ENCODE measurements at places on chromosomes 7 and 10. TPM values are rescaled to one million over a fixed set of nuclear protein-coding genes. Genes with fewer than 3 reads are reported as not detected.

- DNase-seq: peak; percentile 86
These were observed 15.9 kb downstream of the CAMK2B start for GRCh38 chr7:44309271-44310091.

JAKMIP3 gene
- total RNA-seq: 0.49 TPM

MKI67 gene
- total RNA-seq: 0.84 TPM

DNA sequence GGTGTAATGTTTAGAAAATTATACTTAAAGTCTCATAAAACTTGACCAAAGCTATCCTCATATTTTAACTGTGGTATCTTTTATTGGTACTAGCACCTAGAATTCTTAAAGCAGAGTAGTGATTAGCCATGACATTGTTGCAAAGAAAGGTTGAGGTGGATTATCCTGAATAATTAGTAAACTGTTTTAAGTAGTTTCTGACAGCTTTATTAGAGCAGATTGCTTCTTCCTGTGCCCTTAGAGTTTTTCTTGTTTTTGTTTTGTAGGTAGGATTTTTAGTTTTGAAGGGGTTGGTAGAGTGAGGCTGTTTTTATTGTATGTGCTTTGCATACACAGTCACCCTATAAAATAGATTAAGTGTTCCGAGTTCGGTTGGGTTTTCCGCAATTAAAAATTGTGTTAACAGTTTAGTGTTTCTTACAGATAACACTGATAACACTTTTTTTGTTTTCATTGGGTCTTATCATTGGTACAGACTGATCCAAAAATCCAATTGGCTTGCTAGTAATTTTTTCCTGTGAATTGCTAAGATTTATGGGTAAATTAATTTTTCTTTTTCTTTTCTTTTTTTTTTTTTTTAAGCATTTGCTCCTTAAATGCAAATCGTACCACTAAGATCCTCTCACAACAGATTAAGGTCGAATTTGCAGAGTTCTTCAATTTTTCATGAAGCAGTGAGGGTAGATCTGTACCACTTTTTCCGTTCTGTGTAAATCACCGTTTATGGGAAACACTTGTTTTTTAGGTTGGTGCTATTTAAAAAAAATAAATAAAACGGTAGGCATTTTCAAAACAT is 2.1 kb upstream of the PBLD start:
- DNase-seq: no peak

UCMA gene
- total RNA-seq: not detected

- no peak for DNase-seq
These were observed 88.7 kb downstream of the VPS50 start for GRCh38 chr7:93320887-93321286.

GRCh38 chr10:76621886-76622620 is 1015.6 kb downstream of the KCNMA1 start:
- DNase-seq: no peak

DNA sequence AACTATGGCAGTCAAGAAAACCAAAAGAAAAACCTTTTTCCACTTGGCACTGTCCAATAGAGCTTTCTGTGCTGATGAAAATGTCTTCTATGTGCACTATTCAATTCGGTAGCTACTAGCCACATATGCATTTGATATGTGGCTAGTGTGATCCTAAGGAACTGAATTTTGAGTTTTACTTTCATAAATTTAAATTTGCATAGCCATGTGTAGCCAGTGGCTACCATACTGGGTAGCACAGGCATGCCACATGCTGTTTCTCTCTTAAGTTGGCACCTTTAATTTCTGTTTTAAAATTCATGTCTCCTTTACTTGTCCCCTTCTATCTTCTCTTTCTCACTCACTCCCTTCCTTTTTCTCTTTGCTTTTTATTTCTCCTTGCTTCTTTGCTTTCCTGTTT is 455.7 kb downstream of the AUTS2 start:
- no peak for DNase-seq

DNA sequence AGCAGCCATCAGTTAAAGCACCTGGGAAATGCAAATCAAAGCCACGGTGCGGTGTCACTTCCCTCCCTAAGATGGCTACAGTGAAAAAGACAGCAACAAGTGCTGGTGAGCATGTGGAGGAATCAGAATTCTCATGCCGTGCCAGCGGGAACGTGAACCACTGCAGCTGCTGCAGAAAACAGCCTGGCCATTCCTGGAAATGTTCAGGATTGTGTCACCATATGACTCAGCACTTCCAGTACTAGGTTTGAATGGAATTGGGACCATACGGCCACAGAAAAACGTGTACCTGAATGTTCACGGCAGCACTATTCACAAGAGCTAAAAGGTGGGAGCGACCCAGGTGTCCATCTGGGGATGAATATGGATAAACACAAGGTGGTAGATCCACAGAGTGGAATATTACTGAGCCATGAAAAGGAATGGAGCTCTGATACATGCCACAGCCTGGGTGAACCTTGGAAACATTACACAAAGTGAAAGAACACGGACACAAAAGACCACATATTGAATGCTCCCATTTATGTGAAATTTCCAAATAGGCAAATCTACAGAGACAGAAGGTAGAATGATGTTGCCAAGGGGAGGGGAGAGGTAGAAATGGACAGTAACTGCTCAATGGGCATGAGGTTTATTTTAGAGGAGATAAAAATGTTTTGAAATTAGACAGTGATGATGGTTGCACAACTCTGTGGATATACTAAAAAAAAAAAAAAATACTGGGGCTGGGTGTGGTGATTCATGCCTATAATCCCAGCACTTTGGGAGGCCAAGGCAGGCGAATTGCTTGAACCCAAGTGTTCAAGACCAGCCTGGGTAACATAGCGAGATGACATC is 61.6 kb downstream of the MICALL2 start:
- DNase-seq: no peak

GRCh38 chr10:82294874-82295378 is 419.9 kb downstream of the NRG3 start:
- DNase-seq: no peak

SYT15B gene
- total RNA-seq: 1.5 TPM

DNA sequence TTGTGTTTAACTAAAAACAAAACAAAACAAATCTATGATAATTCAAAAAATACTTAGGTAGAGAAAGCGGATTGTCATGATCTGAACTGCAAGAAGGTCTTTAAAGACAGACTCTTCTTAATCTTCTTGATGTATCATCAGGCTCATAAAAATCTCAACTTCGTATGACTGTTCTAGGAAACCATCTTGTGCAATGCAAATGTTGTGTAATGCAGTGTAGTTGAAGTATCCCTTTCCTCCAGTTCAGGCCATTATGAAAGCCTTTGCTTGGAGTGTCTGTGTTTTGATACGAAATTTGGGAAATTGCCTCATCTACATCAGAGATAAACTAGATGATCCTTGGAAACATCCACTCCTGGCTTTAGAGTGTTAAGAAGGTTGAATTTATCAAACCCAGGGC is 30.9 kb downstream of the CDK1 start:
- no peak for DNase-seq

DNA sequence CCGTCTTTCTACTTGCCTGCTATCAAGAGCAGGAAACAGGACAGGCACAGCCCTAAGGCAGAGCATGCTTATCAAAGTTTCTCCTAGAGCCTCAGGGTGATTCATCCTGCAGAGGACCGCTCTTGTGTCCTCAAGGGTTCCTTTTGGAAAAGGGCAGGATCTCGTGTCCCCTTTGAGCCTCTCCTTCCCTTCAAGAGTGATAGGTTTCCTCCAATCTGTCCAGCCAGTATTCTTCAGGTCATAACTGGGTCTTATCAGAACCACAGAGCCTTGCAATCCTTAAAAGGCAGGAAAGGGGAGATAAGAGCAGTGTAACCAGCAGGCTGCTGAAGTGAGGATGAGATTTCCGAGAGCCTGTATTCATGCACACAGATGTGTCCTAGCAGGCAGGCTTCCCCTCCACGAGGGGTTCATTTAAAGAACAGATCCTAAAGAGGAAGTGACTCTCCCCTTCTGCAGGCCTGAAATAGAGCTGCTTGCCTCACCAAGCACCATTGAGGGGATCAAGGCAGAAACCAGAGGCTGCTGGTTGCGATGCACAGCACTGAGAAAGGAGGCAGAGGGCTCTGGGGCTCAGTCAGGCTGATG is 90.5 kb upstream of the SVIL start:
- no peak for DNase-seq

AKR1C2 gene
- total RNA-seq: 161 TPM

DNA sequence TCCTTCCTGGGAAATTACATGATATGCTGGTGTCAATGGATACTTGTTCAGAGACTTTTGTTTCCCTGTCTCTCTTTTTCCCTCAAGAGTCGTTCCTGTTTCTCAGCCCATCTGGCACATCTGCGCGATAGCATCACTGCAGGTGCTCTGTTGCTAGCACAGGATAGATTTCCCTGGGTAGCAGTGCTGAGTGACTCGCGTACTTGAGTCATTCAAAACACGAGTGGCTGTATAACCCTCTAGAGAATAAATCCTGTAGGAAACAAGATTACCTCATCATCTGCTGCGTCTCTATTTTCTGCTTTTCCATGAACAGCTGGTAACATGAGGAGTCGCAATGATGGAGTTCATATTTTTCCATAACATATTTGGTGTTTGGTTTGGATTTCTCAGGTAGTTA is 452.0 kb upstream of the FZD8 start:
- DNase-seq: peak; percentile 49

- DNase-seq: no peak
These were observed 78.1 kb upstream of the TBX20 start for GRCh38 chr7:35331730-35332678.

DNA sequence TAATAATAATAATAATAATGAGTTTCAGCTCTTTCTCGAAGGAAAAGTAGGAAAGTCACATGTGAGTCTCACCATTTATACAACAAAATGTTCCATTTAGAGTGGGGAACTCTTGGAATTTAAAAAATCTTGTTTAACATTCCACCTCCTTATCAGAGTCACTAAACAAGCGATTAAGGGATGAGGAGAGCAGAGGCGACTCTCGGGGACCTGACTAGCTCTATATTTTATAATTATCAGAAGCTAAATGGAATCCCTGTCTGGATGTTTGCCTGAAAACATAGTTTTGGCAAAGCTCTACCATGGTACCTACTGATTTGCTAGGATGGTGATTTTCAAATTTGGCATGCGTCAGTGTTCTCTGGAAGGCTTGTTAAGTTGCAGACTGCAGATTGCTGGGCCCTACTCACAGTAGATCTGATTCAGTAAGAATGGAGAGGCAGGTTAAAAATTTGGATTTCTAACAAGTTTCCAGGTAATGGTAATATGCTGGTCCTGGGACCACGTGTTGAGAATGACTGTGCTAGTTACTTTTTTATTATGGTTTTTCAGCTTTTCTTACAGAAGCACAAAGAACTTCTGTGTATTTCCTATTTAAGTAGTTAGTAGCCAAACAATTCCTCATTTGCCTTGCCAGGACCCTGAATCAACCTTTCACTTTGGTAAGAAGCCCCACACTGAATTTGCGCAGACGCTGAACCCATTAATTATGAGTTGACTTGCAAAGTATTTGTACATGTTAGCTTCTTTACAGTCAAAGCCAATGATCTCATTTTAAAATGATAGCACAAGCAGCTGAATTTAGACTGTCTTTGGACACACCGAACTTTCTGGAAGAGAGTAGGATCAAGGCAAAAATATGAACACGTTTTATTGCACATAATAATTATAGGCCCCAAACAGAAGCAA is 39.5 kb downstream of the CPED1 start:
- no peak for DNase-seq

DNA sequence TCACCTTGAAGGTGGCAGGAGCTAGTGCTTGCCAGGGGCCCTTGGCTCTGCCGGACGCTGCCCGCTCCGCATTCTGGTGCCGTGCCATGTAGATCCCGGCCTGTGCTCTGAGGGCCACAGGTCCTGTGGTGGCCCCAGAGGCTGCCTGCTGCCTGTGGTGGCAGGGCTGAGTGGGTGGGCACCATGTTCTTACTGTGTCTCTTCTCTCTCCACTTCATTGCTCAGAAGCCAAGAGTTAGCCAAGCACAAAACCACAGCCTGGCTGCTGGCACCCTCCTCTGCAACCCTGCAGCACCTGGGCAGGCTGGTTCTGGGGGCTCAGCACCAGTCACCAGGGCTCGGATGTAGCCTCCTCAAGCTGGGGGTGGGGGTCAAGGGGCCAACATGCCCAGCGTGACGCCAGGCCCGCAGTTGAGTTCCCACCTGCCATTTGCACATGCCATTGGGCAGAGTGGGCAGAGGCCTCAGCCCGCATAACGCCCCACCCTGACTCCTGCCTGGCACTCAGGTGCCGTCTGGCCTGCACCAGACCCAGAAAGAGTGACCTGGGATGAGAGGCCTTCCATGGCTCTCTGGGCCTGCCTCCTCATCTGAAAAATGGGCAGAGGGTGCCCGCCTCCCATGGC is 16.3 kb downstream of the ZMIZ1 start:
- no peak for DNase-seq

COPS6 gene
- total RNA-seq: 105 TPM

- DNase-seq: no peak
These were observed 2.2 kb downstream of the GIMAP4 start for GRCh38 chr7:150569245-150569955.

HERC4 gene
- 29.4 TPM for total RNA-seq

DNA sequence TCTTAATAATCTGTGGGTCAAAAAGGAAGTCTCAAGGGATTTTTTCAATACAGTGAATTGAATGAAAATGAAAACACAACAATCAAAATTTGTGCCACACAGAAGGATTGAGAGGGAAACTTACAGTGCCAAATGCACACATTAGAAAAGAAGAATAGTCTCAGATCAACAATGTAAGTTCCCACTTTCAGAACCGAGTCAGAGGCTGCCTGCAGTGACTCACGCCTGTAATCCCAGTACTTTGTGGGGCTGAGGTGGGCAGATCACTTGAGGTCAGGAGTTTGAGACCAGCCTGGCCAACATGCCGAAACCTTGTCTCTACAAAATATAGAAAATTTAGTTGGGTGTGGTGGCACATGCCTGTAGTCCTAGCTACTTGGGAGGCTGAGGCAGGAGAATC is 12.5 kb upstream of the KEL start:
- no peak for DNase-seq

TNS3 gene
- total RNA-seq: 35.0 TPM

DNA sequence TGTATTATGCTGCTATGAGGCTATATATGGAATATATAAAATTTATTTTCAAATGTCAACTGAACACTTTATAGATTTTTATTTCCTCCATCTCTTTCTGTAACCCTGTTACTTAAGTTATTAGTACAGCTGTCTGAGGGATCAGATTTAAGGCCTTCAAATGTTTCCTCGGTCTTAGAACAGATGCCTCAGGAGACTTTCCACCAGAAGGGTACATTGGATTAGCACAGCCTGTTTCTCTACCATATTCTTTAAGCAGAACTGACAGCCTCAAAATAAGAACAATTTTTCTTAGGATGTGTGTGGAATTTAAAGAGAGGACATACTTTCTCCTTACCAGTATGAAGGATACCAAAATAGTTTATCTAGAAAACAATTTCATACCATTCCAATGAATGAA is 53.0 kb upstream of the HGF start:
- DNase-seq: no peak

PRSS37 gene
- not detected for total RNA-seq

- no peak for DNase-seq
These were observed 534.6 kb upstream of the NRP1 start for GRCh38 chr10:33869028-33869427.

GRCh38 chr10:79123547-79123963 is 54.8 kb downstream of the ZMIZ1 start:
- no peak for DNase-seq

Data from psoas muscle (tissue), 8 donors.